Testis (tissue), 5 donors: ENCODE measurements at places on chromosomes 11 and 22. TPM values are rescaled to one million over a fixed set of nuclear protein-coding genes. Genes with fewer than 3 reads are reported as not detected.

The KCNJ5 gene
- total RNA-seq = 0.55 TPM

The B3GAT1 gene
- 4.3 TPM for total RNA-seq

The APOC3 gene
- total RNA-seq = not detected

The OR52I1 gene
- not detected for total RNA-seq

The PLAAT5 gene
- total RNA-seq = 60.6 TPM

DNA sequence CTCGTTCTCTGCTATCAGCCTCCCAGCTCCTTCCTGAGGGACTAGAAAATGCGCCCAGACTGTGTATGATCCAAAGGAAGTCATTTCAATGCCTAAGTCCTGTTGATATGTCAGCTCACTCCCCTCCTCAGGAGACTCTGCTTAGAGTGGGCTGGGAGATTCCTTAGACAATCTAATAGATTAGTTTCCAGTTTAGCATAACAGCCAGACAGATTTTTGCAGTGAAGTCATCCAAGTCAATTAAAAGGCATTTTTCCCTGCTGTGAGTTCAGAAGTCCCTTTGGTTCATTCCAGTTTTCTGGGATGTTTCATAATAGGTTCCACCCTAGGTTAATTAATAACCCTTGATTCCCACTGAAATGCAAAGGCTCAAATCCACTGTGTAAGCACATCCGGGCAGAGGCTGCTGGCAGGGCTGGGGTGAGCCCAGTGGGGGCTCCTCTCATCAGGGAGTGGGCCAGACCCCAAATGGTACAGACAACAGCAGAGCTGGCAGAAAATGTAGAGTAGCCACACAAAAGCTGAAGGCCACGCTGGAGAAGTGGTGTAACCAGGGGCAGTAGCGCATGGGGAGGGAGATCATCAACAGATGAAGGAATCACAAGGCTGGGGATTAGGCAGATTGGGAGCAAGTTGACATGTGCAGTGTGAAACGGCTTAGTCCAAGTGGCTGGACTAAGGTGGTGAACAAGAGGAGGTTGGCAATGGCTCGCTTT lies 90.6 kb downstream of the SYN3 start:
- no peak for DNase-seq
- H3K36me3 ChIP-seq = no peaks in the 10 kb centered on the region
- no peaks in the 10 kb centered on the region for H3K4me1 ChIP-seq

DNA sequence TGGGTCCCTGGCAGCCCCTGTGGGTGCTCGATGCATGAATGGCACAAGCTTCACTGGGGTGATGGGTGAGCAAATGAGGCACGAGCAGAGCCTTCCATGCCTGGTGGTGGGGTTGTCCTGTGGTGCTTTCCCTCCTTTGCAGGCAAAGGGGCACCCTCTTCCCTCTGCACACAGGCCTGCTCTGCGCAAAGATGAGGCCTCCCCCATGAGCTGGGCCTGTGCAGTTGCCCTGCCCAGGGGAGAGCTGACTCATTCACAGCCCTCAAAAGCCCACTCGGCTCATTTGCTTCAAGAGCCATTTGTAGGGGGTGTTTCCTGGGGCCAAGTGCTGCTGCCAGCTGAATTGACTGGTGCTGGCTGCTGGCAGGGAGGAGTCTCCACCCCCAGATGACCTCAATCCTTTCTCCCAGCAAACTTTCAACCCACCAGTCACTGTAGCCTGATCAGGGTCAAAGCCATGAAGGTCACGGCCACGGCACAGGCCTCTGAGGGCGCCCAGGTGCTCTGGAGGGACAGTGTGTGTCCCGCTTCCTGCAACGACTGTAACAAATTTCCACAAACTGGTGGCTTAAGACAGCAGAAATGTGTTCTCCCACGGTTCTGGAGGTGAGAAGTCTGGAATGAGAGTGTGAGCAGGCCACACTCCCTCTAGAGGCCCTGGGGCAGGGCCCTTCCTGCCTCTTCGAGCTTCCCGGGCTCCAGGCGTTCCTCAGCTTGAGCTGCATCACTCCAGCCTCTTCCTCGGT lies 48.8 kb upstream of the ANO1 start:
- DNase-seq = peak; percentile 27
- H3K4me1 ChIP-seq = peaks cover 14% of the 10 kb centered on the region

GRCh38 chr11:35815556-35816315 lies 128.1 kb upstream of the LDLRAD3 start:
- no peak overlapping the region for H3K27ac ChIP-seq
- DNase-seq = no peak
- peaks cover 14% of the 10 kb centered on the region for H3K4me1 ChIP-seq
- no peaks in the 10 kb centered on the region for H3K36me3 ChIP-seq

DNA sequence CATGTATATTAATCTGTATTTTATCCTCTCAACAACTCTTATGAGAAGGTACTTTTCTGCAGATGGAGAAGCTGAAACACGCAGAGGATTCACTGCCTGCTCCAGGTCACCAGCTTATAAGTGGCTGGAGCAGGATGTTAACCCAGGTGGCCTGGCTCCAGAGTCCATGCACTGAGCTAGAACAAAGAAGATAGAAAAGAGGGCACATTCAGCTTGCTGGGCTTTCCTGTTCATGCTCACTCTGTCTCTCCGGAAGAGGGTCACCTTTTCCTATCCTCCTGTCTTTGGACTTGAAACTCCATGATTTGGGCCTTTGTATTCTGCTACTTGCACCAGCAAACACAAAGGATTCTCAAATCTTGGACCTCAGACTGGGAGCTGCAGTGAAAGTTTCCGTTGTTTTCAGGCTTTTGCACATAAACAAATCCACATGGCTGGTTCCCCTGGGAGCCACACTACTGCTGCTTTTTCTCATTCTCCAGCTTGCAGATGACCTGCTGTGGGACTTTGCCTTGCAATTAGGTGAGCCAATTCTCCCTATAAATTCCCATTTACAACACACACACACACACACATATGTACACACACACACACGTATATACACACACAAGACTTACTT lies 117.3 kb upstream of the GRK3 start:
- H3K4me3 ChIP-seq = no peak overlapping the region
- H3K4me1 ChIP-seq = peaks cover 25% of the 10 kb centered on the region
- no peak for DNase-seq
- H3K27me3 ChIP-seq = no peaks in the 10 kb centered on the region

DNA sequence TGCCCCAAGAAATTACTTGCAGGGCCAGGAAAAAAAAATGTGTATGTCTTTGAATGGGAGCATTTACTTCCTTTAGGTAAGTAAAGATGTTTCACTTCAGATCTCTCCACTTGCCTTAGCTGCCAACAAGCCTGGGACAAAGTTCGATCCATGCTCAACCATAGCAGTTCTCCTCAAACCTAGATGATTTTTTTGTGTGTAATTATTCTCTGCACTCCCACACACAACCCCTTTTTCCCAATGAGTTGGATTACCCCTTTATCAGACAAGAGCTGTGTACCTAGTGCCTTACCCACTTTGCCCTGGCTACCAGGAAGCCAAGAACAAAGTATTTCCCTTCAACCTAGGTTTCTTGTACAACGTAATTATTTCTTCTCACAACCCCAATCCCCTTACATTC lies 35.6 kb downstream of the TPBGL start:
- no peaks in the 10 kb centered on the region for H3K27me3 ChIP-seq
- H3K36me3 ChIP-seq = no peaks in the 10 kb centered on the region
- H3K4me3 ChIP-seq = no peak overlapping the region
- no peak overlapping the region for H3K27ac ChIP-seq
- DNase-seq = no peak

GRCh38 chr11:61121192-61121831 lies 19.0 kb downstream of the CD5 start:
- no peak overlapping the region for H3K4me3 ChIP-seq
- H3K4me1 ChIP-seq = peaks cover 21% of the 10 kb centered on the region
- no peaks in the 10 kb centered on the region for H3K36me3 ChIP-seq
- no peak overlapping the region for H3K27ac ChIP-seq

DNA sequence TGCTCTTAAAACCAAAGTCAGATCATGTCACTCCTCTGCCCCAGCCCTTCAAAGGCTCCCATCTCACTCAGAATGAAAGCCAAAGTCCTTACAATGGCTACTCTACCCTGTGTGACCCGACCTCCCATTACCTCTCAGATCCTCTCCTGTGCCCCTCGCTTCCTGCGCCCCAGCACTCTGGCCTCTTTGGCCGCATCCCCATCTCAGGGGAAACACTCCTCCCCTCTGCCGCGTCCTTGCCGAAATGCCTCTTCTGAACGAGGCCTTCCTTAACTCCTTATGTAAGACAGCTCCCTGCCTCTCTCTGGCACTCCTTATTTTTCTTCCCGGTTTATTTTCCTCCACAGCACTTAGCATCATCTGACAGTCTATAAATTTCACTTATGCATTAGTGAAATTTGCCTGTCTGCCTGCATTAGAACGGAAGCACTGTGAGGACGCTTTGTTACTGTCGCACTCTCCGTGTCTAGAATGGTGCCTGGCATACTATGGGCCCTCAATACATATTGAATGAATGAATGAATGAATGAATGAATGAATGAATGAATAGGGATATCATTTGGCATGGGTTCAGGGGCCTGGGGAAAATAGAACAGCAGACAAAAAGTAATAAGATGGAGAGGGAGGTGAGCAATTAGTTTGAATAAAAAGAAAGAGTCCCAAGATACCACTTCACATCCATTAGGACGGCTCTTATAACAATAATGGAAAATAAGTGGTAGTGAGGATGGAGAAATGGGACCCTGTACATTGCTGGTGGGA lies 137.8 kb downstream of the CEP164 start:
- DNase-seq = no peak
- no peak overlapping the region for H3K4me3 ChIP-seq
- H3K36me3 ChIP-seq = no peaks in the 10 kb centered on the region
- H3K4me1 ChIP-seq = no peaks in the 10 kb centered on the region

DNA sequence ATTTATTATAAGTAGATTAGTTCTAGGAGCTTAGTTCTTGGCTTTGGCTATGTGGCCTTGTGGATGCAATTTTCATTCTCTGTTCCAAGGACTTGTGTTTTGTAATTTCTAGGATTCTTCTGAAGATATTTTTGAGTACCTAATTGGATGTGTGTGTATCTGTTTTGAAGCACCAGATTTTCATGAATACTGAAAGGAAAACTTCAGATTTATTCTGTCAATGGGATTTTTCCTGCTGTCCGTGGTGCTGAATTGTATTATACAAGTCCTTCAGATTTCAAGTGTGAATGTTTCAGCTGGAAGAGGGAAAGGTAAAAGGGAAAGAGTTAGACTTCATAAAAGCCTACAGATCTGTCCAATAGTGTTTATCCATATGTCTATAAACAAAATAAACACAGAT lies 18.2 kb upstream of the SYN3 start:
- no peaks in the 10 kb centered on the region for H3K27me3 ChIP-seq
- H3K4me1 ChIP-seq = no peaks in the 10 kb centered on the region
- no peak overlapping the region for H3K27ac ChIP-seq

GRCh38 chr11:129237456-129237855 lies 45.3 kb upstream of the ARHGAP32 start:
- H3K36me3 ChIP-seq = no peaks in the 10 kb centered on the region
- no peak overlapping the region for H3K4me3 ChIP-seq
- no peaks in the 10 kb centered on the region for H3K27me3 ChIP-seq

DNA sequence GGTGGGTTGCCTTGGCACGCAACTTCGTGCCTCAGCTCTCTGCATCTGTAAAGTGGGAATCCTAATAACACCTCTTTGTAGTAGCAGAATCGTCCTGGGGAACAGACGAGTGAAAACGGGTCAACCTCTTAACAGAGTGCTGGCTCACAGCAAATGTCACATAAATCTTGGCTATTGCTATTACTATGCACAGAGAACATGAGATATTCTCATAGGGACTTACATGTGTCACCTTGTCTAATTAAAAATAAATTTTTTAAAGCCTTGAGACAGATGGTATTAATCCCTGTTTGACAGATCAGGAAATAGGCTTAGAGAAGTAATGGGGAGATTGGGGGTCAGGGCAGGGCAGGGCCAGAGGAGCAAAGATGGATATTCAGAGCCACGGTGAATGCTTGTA lies 44.3 kb upstream of the IGSF9B start:
- H3K27ac ChIP-seq = no peak overlapping the region
- H3K4me3 ChIP-seq = no peak overlapping the region
- H3K27me3 ChIP-seq = no peaks in the 10 kb centered on the region
- peaks cover 12% of the 10 kb centered on the region for H3K4me1 ChIP-seq

DNA sequence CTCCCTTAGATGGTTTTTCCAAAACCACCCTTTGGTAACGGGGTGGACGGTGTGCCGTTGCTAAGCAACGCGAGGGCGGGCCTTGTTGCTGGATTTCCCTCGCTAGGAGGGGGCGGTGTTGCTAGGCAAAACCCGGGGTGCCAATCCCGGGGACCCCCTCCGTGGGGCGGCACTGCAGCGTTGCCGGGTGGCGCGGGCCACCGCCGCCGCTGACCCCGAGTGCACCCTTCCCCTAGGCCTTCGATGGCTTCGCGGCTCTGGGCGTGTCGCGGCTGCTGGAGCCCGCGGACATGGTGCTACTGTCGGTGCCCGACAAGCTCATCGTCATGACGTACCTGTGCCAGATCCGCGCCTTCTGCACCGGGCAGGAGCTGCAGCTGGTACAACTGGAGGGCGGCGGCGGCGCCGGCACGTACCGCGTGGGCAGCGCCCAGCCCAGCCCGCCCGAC lies 8.9 kb downstream of the EHBP1L1 start:
- H3K4me3 ChIP-seq = peak overlapping the region; percentile 6
- no peak overlapping the region for H3K27ac ChIP-seq
- H3K36me3 ChIP-seq = no peaks in the 10 kb centered on the region
- peak; percentile 46 for DNase-seq

DNA sequence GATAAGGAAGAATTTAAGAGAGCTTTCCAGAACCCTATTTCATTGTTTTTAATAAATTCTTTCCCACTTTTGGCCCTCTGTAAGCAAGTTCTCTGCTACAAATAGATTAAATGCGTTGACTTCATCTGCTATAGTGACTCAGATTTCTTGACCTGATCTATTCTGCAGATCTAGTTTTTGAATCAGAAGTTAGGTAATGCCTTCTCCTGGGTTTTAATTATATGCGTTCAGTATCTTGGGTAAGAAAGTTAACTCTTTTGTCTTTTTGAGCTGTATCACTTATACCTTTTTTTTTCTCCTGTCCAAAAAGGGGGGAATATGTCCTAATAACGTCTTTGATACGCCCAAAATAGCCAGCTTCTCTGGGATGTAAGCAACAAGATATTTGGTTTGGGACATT lies 2.4 kb upstream of the HEPHL1 start:
- H3K27me3 ChIP-seq = no peaks in the 10 kb centered on the region
- no peak for DNase-seq
- no peaks in the 10 kb centered on the region for H3K36me3 ChIP-seq
- H3K27ac ChIP-seq = no peak overlapping the region

GRCh38 chr11:59187035-59187434 lies 15.1 kb downstream of the DTX4 start:
- peaks cover 13% of the 10 kb centered on the region for H3K4me1 ChIP-seq
- no peak for DNase-seq
- no peaks in the 10 kb centered on the region for H3K36me3 ChIP-seq

GRCh38 chr11:117958949-117959348 lies 27.2 kb upstream of the IL10RA start:
- H3K4me1 ChIP-seq = no peaks in the 10 kb centered on the region
- H3K27ac ChIP-seq = no peak overlapping the region
- H3K4me3 ChIP-seq = no peak overlapping the region
- H3K36me3 ChIP-seq = no peaks in the 10 kb centered on the region

GRCh38 chr11:75293903-75294302 lies 53.3 kb downstream of the TPBGL start:
- no peak overlapping the region for H3K4me3 ChIP-seq
- no peaks in the 10 kb centered on the region for H3K36me3 ChIP-seq
- H3K27ac ChIP-seq = no peak overlapping the region
- H3K4me1 ChIP-seq = no peaks in the 10 kb centered on the region
- H3K27me3 ChIP-seq = no peaks in the 10 kb centered on the region

GRCh38 chr11:69909561-69910518 lies 90.6 kb upstream of the FGF3 start:
- no peak for DNase-seq
- no peaks in the 10 kb centered on the region for H3K27me3 ChIP-seq
- H3K4me3 ChIP-seq = no peak overlapping the region
- peaks cover 16% of the 10 kb centered on the region for H3K4me1 ChIP-seq

- H3K4me1 ChIP-seq = no peaks in the 10 kb centered on the region
- no peak overlapping the region for H3K27ac ChIP-seq
- no peak for DNase-seq
- H3K27me3 ChIP-seq = no peaks in the 10 kb centered on the region
- no peak overlapping the region for H3K4me3 ChIP-seq
These were observed 27.0 kb downstream of the PITPNB start for GRCh38 chr22:27892064-27892463.
